NCI-H1930 (cell line): ENCODE measurements at places on chromosomes 13 and 19.

- no peak for DNase-seq
Measured at GRCh38 chr19:10114651-10115391, 3.3 kb downstream of the P2RY11 start.

DNA sequence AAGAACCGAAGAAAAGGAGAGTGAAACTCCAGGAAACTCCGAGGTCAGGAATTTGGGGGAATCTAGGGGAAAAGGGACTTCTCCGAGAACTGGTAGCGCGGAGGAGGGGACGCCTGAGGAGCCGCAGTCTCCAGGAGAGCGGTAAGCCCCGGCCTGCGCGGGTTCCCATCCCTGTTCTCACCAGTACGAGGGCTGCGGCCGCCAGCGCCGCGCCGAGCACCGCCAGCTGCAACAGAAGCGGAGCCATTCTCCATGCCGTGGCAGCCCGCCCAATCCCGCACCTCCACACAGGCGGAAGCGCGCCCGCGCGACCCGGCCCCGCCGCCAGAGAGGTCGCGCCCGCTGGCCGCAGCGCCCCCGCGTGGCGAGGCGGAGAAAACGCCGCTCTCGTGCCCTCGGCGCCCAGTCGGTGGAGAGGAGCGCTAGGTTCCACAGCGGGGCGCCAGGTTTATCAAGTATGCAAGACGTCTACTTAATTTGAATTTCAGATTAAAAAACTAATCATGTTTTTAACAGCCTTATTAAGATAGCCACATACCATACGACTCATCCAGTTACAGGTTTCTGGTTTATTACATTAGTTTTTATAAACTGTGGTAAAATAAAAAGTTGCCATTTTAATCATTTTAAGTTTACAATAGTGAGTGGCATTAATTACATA lies at the start of gene ALG5:
Gene ALG5 (minus strand): TSS at position 287 of the 661 bp plus-strand sequence. CDS start 40 bp downstream, at position 247.
- DNase-seq: peak; percentile 92

GRCh38 chr13:113219256-113219940 lies 10.0 kb downstream of the CUL4A start:
- no peak for DNase-seq

- DNase-seq: peak; percentile 44
Measured at GRCh38 chr13:31046711-31047279, 114.3 kb downstream of the TEX26 start.

- DNase-seq: no peak
Measured at GRCh38 chr19:55377356-55378131, 918 bp downstream of the TMEM190 start.

DNA sequence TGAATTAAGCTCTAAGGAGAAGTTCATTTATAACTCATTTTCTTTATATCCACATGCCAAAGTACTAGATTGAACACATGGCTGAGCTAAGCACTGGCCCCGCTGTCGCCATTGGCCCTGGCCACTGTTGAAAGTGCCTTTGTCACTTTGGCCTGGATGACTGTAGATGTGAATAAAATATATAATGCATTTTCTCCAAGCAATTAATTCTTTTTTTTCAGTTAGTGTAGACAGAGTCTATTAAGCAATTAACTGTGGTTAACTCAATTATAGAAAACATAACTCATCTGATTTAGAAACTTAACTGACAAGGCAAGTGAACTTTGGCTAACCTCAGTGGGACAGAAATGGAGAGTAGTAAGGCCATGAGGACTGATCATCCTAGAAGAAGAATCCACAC lies 965.6 kb downstream of the EFNB2 start:
- DNase-seq: no peak

DNA sequence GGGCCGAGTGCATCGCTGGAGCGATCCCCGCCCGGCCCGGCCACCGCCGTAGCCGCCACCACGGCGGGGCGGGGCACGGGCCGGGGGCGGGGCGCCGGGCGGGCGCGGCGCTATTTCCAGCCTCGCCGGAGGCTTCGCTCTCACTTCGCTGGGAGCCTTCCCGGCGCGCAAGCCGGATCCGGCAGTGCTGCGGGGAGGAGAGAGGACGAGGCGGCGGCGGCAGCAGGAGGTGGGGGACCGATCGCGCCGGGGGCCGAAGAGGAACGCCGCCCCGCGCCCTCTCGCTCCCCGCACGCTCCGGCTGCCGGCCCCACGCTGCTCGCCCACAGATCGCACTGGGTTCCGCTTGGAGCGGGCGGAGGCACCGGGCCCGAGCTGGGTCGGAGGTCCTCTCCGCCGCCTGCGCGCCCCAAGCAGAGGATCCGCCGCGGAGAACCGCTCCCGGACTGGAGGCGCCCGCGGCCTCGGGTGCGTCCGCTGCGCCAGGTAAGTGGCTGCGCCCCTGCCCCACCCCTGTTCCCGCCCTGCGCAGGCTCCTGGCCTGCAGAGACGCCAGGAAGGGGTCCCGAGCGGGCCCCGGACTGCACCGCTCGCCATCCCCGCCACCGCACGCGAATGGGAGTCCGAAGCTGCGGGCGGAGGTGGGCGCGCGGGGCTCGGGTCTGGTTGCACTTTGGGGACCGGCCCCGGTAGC lies at the start of gene CHST8:
Gene CHST8 (plus strand): TSS at position 143 of the 694 bp plus-strand sequence. CDS start 67,309 bp downstream, outside the sequence.
- DNase-seq: peak; percentile 29
